Stimulated activated CD4-positive, alpha-beta T cell treated with anti-CD3 and anti-CD28 coated beads, Interleukin-2, amount 100 ng/mL, for 48 hours (primary cell): ENCODE measurements at places on chromosomes 16 and 17.

DNA sequence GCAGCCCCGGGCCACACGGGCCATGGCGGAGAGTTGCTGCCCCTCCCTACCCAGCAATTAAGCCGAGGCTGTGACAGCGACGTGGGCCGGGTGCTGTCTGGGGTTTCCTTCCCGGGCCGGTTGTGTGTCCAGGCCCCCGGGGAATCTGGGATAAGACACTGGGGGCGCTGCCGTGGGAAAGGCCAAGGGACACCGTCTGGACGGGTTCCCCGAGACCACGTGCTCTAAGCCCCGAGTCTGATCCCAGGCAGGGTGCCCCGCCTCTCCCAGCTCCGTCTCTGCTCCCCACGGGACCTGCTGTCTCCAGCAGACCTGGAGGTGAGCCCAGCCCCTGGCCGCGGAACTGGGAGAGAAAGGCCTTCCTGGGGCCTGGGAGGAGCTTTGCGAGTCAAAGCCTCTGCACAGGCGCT lies 92.2 kb downstream of the IRX3 start:
- DNase-seq: no peak

DNA sequence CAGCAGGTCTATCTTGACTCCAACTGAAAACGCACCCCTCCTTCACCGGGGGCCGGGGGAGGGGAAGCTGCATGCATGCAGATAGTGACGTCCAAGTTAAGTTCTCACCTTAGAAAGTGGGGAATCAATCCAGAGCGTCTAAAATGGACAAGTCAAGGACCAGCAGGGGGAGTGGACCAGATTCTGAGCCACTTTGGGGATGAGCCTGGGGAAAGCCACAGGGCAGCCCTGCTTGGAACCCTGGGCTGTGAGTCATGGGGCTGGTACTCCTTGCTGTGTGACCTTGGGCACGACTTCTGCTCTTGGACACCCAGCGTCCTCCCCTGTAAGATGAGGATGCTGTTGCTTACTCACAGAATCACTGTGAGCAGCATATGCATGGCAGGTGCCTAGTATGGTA lies 9.1 kb downstream of the TNFRSF13B start:
- DNase-seq: no peak

DNA sequence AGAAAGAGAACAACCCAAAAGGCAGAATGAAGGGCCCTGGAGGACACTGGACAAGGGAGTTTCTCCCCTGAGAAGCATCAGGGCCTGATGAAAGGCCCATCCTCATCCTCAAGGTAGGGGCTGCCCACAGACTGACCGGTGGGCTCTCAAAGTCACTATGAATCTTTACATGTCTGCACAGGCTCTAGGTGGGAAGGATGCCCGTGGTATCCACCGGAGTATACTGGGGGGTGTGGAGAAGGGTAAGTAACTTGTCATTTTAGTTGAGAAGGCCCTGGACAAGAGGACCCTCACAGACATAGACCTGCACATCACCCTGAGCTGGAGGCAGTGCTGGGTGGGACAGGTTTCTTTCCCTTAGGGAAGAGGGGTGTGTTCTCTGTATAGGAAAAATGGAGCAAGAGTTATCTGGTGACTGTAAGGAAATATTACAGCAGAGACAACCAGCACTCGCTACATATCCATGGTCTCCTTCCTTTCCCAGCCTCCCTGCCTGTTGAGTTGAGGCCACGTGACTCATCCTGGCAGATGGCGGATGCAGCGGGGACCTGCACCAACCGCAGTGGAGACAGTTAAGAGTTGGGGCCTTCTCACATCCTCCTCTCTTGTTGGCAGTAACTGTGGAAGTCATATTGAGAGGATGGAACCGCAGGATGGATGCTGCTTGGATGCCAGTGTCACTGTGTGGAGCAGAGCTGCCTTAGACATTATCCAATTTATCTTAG lies 45.6 kb upstream of the KCNJ12 start:
- DNase-seq: no peak

DNA sequence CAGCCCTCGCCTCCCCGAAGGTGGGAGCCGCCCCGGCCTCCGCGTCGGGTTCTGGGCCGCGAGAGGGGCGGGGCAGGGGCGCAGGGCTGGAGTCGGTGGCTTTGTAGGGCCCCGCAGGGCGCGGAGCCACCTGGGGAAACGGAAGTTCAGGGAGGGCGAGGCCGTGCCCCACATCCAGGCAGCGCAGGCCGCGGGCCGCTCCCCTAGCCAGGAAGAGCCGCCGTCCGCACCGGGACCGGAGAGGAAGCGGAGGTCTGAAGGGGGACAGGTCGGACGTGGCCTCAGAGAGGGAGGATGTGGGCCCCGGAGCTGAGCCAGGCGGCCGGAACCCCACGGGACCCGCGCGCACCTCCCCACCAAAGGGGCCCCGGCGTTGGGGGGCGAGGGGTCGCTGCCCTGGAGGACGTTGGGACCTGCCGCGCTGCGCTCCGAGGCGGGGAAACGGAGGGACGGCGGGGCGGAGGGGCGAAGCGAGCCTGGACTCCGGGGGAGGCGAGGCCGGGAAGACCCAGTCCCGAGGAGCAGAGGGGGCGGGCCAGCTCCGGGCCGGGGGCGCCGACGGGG lies 482 bp upstream of the SLC16A3 start:
- DNase-seq: no peak

- DNase-seq: no peak
Observed at GRCh38 chr17:37294888-37295287, 80.9 kb upstream of the C17orf78 start.
